ENCODE measurements at places on chromosomes 5 and 9.
A peak's percentile ranks its signal among the peaks of the same experiment; 100 is the strongest.

GRCh38 chr5:5306696-5307095 lies 115.8 kb upstream of the ICE1 start:
- no peak overlapping the region for H3K4me3 ChIP-seq
- H3K27ac ChIP-seq: no peak overlapping the region
- DNase-seq: no peak
- H3K36me3 ChIP-seq: no peaks in the 10 kb centered on the region
- H3K27me3 ChIP-seq: no peaks in the 10 kb centered on the region

- H3K4me1 ChIP-seq: no peaks in the 10 kb centered on the region
- H3K27ac ChIP-seq: no peak overlapping the region
- no peaks in the 10 kb centered on the region for H3K36me3 ChIP-seq
- no peak for DNase-seq
- no peak overlapping the region for H3K4me3 ChIP-seq
Measured at GRCh38 chr5:161256957-161257356, 289.6 kb downstream of the GABRB2 start.

DNA sequence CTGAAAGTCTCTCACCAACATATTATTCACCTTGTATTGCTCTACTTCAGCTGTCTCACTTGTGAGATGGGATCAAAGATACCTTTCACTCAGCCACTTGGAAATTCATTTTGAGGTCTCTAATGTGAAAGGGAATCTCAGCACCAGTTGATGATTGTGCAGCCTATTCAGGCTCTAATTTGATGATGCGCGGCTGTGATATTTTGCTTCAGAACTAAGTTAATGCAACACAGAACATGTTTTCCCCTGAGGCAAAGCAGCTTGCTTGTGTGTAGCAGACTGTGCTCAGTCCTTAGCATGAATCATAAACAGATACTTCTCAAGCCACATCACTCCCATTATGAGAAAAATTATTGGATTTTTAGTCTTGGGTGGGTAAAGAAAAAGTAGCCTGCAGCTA lies 378.8 kb downstream of the OSTF1 start:
- no peak overlapping the region for H3K27ac ChIP-seq
- no peaks in the 10 kb centered on the region for H3K4me1 ChIP-seq
- H3K4me3 ChIP-seq: no peak overlapping the region
- DNase-seq: no peak
- H3K36me3 ChIP-seq: no peaks in the 10 kb centered on the region

- no peak overlapping the region for H3K27ac ChIP-seq
- no peaks in the 10 kb centered on the region for H3K27me3 ChIP-seq
- DNase-seq: no peak
- H3K4me3 ChIP-seq: no peak overlapping the region
- H3K36me3 ChIP-seq: peaks cover under 1% of the 10 kb centered on the region
Measured at GRCh38 chr5:78903353-78903752, 81.8 kb downstream of the ARSB start.

- peaks cover 70% of the 10 kb centered on the region for H3K27me3 ChIP-seq
- H3K4me1 ChIP-seq: peaks cover 8% of the 10 kb centered on the region
- no peak overlapping the region for H3K27ac ChIP-seq
- H3K4me3 ChIP-seq: no peak overlapping the region
Measured at GRCh38 chr9:109499631-109500410, 1.7 kb upstream of the PTPN3 start.

DNA sequence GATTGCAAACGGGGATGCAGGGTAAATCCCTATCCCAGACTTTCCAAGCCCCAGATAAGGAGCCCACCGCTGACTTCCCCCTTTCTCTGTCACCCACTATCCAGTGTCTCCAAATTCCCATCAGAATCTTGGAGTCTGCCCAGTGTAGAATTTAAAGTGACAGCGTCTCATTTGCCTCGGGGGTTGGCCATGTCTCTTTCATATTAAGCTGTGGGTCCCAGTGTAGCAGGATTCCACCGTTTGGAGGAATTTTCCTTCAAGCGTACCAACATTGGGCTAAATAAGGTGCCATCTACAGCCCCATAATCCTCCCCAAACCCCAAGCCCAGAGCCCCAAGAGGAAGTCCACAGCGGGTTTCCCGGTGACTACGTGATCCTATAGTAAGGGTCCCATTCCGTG lies 1.1 kb downstream of the BRINP1 start:
- H3K27ac ChIP-seq: no peak overlapping the region
- H3K4me3 ChIP-seq: no peak overlapping the region
- H3K4me1 ChIP-seq: no peaks in the 10 kb centered on the region
- no peak for DNase-seq
- peaks cover 17% of the 10 kb centered on the region for H3K27me3 ChIP-seq

GRCh38 chr5:82334856-82335255 lies 56.7 kb upstream of the RPS23 start:
- peaks cover 19% of the 10 kb centered on the region for H3K27me3 ChIP-seq
- H3K27ac ChIP-seq: no peak overlapping the region
- no peaks in the 10 kb centered on the region for H3K4me1 ChIP-seq
- H3K4me3 ChIP-seq: no peak overlapping the region
- H3K36me3 ChIP-seq: no peaks in the 10 kb centered on the region

DNA sequence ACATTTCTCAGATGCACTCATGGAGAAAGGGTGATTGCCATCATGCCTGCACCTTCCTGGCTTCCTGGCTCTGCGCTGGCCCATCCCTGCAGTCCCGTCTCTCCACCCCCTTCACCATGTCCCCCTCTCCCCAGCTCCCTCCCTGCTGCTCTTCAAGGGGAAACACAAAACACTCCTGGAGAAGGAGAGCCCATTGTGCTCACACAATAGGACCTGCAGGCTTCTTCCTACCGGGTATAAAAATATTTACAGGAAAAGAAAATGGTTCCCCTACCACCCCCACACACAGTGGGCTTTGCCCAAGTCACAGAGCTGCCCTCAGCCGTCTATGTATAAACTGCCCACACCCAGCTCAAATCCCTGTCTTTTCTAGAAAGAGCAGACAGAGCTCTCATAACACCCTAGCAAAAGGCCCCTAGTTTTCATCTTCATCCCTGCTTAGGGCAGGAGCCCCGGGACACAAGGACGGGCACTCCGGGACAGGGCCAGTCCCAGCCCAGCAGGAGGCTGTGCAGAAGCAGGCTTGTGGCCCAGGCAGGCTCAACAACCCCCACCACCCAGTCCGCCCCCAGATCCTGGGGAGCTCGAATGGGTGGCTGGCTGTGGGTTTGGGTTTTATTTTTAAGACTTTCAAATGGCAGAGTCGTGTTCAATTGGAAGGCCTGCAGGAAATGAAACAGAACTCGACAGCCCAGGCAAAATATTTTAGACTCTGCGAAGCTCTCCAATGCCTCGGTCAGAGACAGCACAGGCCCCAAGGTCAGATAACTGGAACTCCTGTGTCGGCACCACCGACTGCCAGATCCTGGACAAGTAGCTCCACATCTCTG lies 77.3 kb downstream of the LRSAM1 start:
- no peak for DNase-seq
- no peaks in the 10 kb centered on the region for H3K27me3 ChIP-seq
- no peak overlapping the region for H3K4me3 ChIP-seq
- no peak overlapping the region for H3K27ac ChIP-seq

DNA sequence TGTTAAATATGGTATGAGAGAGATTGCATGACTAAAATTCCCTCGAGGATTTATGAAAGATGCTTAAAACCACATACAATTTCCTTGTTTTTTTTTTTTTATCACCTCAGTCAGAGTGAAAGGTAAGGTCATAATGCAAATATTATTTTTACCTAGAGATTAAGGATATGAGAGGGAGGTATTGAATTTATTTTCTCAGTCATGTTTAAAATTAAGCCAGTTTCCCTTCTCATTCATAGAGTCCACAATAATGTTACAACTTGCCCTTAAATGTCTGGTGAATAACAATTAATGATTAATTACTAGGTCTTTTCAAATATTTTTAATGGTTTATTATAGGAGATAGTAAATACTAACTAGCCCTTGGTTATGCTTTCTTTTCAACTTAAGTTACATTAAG lies 144.9 kb upstream of the HAPLN1 start:
- H3K4me1 ChIP-seq: no peaks in the 10 kb centered on the region
- no peak for DNase-seq
- H3K27me3 ChIP-seq: no peaks in the 10 kb centered on the region
- no peaks in the 10 kb centered on the region for H3K36me3 ChIP-seq
- no peak overlapping the region for H3K27ac ChIP-seq
- no peak overlapping the region for H3K4me3 ChIP-seq

DNA sequence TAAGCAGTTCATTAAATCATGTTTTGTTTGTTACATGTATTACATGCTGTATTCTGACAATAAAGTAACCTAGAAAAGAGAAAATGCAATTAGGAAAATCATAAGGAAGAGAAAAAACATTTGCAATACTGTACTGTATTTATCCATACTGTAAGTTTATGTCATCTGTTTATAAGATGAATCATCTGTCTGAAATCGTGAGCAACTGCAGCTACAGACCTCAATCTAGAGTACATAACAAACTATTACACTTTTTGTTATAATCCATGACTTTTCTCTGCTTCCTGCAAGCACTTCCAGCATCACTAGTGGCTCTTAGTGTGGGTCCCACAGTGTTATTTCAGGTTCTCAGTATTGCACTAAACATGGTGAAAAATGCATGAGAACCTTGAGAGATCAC lies 144.4 kb upstream of the NR4A3 start:
- no peak for DNase-seq
- no peaks in the 10 kb centered on the region for H3K4me1 ChIP-seq
- no peaks in the 10 kb centered on the region for H3K36me3 ChIP-seq
- no peak overlapping the region for H3K4me3 ChIP-seq
- no peak overlapping the region for H3K27ac ChIP-seq

GRCh38 chr5:159641371-159642039 lies 274.8 kb upstream of the ADRA1B start:
- H3K27ac ChIP-seq: no peak overlapping the region
- no peak overlapping the region for H3K4me3 ChIP-seq
- no peaks in the 10 kb centered on the region for H3K36me3 ChIP-seq

- H3K36me3 ChIP-seq: no peaks in the 10 kb centered on the region
- no peaks in the 10 kb centered on the region for H3K4me1 ChIP-seq
- no peak overlapping the region for H3K4me3 ChIP-seq
- H3K27ac ChIP-seq: no peak overlapping the region
- H3K27me3 ChIP-seq: no peaks in the 10 kb centered on the region
Measured at GRCh38 chr5:137095597-137095996, 403.5 kb downstream of the SPOCK1 start.

DNA sequence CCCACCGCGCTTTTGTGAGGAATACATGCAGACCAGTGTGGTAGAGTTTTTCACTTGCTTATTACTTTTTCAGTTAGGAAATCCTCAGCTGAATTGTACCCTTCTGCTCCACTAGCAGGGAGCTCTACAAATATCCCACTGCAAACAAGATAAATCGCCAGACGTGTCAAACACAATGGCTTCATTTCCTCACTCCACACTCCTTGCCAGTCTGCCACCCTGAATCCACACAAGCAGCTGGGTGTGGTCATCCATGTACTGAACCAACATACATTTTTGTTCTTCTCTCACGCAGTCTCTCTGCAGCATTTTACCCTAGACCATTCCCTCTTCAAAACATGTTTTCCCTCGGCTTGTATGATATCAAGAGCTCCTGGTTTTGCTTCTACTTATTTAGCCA lies 3.7 kb upstream of the ROR2 start:
- H3K27ac ChIP-seq: no peak overlapping the region
- DNase-seq: no peak
- no peak overlapping the region for H3K4me3 ChIP-seq

- H3K4me1 ChIP-seq: peaks cover 46% of the 10 kb centered on the region
- H3K27me3 ChIP-seq: peaks cover 6% of the 10 kb centered on the region
Measured at GRCh38 chr9:88322906-88323566, 65.2 kb upstream of the SPIN1 start.

GRCh38 chr5:59864718-59865117 lies 28.8 kb downstream of the PDE4D start:
- no peak overlapping the region for H3K4me3 ChIP-seq
- no peak overlapping the region for H3K27ac ChIP-seq
- H3K27me3 ChIP-seq: no peaks in the 10 kb centered on the region
- no peak for DNase-seq
- no peaks in the 10 kb centered on the region for H3K36me3 ChIP-seq

DNA sequence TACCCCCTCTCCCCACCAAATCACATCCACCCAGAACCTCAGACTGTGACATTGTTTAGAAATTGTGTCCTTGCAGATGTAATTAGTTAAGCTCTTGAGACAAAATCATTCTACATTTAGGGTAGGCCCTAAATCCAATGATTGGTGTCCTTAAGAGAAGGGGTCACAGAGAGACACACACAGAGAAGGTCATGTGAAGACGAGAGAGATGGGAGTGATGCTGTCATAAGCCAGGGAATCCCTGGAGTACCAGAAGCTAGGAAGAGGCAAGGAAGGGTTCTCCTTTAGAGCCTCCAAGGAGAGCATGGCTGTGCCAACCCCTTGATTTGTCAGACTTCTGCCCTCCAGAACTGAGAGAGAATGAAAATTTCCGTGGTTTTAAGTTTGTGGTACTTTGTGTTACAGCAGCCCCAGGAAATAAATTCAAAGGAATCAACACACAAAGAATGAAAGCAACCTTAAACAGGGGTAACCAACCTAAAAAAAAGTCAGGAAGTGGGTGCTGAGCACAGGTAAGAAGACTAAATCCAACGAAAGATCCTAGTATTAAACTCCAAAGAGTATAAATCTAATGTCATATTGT lies 33.6 kb downstream of the TIMD4 start:
- DNase-seq: no peak
- H3K27me3 ChIP-seq: no peaks in the 10 kb centered on the region
- peak overlapping the region; percentile 89 for H3K27ac ChIP-seq
- H3K36me3 ChIP-seq: peaks cover 10% of the 10 kb centered on the region

GRCh38 chr9:84318981-84319380 lies 21.6 kb downstream of the SLC28A3 start:
- no peak overlapping the region for H3K4me3 ChIP-seq
- H3K4me1 ChIP-seq: peaks cover 5% of the 10 kb centered on the region
- no peaks in the 10 kb centered on the region for H3K36me3 ChIP-seq
- H3K27ac ChIP-seq: no peak overlapping the region

DNA sequence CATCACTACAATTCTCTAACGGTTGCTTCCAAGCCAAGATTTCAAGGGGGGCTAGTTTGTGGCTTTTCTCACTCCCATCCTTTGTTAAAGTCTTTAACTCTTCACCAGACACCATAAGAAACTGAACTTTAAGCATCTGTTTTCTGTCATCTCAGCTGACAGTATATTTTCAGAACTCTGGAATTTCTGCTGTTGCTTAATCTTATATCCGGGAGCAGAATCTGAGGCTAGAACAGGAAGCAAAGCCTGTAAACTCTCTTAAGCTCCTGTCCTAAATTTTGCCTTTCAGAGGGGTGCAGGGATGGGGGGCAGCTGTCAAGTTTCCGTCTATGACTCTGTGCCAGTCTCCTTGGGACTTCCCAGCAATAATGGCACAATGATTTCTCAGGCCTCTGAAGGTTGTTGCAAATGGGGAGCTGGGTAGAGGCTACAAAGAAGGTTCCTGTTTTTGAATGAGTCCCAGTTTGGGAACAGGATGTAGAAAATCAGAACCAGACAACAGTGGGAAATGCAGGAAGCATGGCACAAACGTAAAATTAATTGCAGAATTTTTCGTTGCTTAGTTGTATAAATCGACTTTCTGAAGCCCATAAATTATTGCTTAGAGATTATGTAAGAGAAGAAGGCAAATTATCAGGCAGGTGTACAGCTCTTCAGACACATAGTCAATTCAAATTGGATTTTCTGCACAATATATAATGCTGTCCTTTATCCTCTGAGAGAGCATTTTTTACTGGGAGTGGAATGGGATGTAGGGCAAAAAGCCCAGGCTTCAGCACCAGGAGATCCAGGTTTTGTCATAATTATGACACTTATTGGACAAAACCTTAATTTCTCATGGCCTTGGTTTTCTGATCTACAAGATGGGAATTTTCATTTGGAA lies 430.9 kb downstream of the DMAC1 start:
- no peaks in the 10 kb centered on the region for H3K36me3 ChIP-seq
- no peaks in the 10 kb centered on the region for H3K4me1 ChIP-seq
- DNase-seq: no peak
- no peak overlapping the region for H3K4me3 ChIP-seq

- H3K27ac ChIP-seq: no peak overlapping the region
- no peaks in the 10 kb centered on the region for H3K36me3 ChIP-seq
- no peaks in the 10 kb centered on the region for H3K27me3 ChIP-seq
Measured at GRCh38 chr9:116901260-116901659, 214.2 kb downstream of the TRIM32 start.
